M059J (cell line): ENCODE measurements at places on chromosomes 12 and 14. TPM values are rescaled to one million over a fixed set of nuclear protein-coding genes. Genes with fewer than 3 reads are reported as not detected.

GRCh38 chr12:56565510-56566101 lies 44.0 kb downstream of the RBMS2 start:
- no peak for DNase-seq

- no peak for DNase-seq
These were observed 114.2 kb downstream of the PDE3A start for GRCh38 chr12:20482491-20483054.

- DNase-seq, result no peak
These were observed 73.5 kb downstream of the LIN7A start for GRCh38 chr12:80864046-80864735.

- DNase-seq, result no peak
These were observed 79.2 kb upstream of the NCOR2 start for GRCh38 chr12:124646385-124647230.

DNA sequence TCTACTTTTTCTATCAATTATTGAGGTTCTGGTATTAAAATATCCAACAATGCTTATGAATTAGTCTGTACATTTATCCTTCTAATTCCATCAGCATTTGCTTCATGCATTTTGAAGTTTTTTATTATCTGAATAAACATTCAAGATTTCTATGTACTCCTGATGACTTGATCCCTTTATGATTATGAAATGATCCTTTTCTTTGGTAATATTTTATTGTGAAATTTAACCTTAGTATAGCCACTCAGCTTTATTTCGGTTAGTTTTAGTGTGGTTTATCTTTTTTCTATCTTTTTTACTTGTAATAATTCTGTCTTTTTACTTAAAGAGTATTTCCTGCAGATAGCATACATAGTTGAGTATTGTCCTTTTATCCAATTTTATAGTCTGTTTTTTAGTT lies 106.6 kb downstream of the SNAPC1 start:
- no peak for DNase-seq

DNA sequence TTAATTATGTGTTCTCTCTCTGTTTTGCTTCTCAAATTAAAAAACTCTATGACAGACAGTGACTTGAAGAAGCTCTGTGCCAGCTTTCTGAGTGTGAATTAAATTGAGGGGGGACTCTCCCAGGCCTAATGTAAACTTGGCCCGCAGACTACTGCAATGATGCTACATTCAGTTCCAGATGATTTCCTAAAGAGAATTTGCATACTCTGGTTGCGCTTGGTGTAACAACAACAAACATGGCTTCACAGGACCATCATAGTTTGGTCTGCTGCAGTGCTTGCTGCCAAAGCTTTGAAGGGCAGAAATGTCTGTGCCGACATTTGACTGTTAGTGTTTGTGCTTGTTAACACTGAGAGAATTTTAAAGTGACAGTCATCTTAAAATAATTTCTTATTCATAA lies 25.0 kb downstream of the CFAP54 start:
- DNase-seq, result no peak

Gene CCDC197
- total RNA-seq, result not detected in 2 replicates

Gene HAL
- not detected in 2 replicates for total RNA-seq
